ENCODE measurements at places on chromosomes 4 and X.

DNA sequence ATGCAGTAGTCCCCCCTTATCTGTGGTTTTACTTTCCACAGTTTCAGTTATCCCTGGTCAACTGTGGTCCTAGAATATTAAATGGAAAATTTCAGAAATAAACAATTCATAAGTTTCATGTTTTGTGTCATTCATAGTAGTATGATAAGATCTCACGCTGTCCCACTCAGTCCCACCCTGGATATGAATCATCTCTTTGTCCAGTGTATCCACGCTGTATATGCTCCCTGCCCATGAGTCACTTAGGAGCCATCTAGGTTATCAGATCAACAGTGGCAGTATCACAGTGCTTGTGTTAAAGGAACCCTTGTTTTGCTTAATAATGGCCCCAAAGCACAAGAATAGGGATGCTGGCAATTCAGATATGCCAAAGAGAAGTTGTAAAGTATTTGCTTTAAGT is 16.2 kb upstream of the SYTL4 start:
- DNase-seq = peak; percentile 23

DNA sequence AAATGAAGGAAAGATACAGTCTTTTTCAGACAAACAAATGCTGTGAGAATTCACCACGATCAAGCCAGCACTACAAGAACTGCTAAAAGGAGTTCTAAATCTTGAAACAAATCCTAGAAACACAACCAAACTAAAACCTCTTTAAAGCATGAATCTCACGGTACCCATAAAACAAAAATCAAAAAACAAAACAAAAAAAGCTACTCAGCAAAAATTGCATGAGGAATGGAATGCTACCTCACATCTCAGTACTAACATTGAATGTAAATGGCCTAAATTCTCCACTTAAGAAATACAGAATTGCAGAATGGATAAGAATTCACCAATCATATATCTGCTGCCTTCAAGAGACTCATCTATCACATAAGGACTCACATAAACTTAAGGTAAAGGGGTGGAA is 300.1 kb downstream of the NAF1 start:
- no peak for DNase-seq

GRCh38 chr4:142406917-142407501 is 439.1 kb downstream of the INPP4B start:
- DNase-seq = no peak

DNA sequence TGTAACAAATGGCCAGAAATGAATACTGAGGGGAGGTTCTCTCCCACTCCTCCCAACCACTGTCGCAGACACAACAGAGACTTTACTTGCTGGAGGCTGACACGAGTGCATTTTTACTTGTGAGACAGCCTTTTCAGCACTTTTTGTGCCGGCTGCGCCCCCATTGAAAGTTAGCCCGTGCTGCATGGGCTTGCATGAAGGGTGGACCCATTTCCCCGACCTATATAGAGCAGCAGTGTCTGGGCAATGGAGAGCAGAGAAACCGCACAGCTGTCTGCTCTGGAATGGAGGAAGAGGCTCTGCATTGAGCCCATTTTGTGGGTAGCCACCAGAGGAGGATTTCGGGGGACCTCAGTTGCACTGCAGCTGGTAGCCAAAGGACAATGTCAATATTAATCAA is 208.8 kb downstream of the UGT8 start:
- DNase-seq = no peak

GRCh38 chr4:168218645-168219044 is 99.9 kb downstream of the DDX60 start:
- peak; percentile 91 for DNase-seq

DNA sequence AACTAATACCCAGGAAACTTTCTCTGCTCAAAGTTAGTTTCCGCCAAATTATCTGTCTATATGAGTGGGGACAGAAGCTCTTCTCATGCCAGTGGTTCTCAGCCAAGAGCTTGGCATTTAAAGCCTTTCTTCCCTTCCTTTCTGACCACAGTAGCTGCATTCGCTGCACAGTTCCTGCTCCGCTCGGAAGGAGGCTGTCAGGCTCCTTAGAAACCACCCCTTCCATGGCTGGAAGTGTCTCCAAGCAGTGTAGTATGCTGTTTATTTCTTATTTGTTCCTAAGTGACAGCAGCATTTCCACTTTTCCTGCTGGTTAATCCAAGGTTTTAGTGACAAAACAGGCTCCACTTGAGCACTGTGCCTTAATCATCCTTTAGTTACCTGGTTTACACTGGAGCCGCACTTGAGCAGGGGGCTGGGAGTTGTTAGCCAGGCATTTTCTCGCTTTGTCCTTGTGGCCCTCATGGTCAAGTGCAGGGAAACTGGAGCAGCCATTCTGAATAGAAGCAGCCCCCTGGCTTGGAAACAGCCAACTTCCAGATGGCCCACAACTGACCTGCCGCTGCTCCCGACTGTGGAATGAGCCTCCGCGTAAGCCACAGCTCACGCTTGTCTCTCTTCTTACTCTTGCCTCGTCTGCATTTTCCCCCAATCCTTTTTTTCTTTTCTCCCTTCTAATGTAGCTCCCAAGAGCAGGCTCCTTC is 739.4 kb upstream of the TENM3 start:
- no peak for DNase-seq

DNA sequence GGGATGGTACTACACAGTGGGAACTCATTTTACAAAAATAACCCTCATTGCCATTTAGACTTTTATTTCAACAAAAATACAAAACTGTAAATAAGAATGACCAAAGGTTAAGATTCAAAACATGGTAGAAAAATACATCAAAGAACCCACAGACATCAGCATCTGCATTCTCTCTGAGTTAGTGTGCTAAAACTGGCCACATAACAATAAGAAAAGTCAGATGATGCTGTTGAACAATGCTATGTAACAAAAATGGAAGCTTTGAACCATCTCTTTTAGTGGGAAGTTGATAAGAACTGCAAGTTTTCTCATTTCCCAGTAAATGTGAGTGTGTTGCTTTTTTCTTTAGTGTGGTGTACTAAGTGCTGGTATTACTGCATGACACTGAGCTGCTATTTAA is 888.4 kb upstream of the EPHA5 start:
- no peak for DNase-seq

DNA sequence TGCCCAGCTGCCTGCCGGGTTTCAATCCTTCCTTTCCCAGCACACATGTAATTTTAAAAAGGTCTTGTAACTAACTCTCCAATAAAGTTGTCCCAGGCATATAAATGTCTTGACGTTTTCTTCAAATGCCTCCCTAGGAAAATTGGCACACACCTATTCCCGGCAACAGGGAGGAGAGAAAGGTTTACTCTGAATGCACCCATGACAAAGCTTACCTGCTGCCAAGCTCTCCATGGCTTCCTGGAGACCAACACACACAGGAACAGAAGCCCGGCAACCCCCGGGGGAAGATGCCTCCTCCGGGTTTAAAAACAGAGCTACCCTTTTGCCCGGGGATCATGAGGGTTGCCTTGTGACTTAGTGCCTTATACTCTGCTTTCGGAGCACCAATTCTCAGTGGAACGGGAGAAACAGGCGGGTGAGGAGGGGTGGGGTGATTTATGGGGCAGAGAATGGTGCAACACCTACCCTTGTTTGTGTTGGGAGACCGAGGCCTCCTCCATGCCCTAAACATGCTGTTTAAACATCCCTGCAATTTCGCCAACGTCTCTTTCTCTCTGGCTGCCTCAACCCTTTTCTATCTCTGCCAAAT is 4.8 kb upstream of the GYG2 start:
- DNase-seq = no peak

DNA sequence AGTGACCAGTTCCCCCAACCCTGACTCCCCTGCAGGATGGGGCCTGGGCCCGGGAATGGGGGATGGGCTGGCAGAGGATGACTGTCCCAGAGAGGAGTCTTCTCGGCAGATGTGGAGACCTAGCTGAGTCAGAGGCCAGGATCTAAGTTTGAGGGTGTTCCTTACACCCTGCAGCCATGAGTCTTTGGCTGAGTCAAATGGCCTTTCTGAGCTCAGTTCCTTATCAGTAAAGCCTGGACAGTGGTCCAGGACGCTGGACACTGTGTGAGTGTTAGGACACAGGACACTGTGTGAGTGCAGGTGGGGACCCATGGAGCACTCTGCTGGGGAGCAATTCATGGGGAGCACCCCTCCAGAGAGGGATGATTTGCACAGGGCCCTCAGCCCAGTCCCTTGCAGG is 5.0 kb downstream of the IL9R start:
- DNase-seq = no peak

- no peak for DNase-seq
Observed at GRCh38 chr4:58359590-58359989, 1249.4 kb upstream of the IGFBP7 start.

DNA sequence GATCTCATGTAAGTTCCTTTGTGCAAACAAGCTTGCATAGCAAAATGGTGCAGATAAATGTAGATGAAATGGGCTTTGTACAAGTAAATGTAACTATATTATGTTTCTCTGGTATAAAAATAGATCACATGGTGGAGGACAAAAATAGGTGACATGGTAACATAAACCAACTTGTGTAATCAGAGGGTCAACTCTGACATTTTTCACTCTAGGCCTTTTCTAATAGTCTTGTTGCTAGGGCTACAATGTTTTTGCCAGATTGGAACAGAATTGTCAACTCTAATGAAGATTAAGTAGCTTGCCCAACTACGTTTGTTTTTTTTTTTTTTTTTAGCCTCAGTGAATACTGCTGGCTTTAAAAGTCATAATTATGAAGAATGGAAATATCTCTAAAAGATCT is 11.5 kb downstream of the MAD2L1 start:
- no peak for DNase-seq

DNA sequence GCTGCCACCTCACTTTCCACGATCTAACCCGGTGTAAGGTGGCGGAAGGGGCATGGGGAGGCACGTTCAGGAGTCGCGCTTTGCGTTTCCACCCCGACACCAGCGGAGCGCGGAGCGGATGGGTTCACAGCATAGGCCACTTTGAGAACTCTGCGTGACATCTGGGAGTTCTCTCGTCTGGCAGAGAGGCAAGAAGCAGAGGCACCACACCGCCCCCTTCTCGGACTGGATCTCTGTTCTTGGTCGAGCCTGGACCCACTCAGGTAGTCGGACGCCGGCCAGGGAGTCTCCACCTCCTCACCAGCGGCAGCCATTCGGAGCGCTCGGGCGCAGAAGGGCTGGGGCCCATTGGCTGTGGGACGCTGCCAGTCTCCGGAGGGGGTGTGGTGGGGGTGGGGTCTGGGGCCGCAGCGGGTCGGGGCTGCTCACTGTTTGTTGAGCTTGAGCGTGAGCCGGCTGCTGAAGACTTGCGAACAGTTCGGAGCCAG is at the start of gene DACH2:
TSS of gene DACH2 (plus strand) at position 428 of the 488 bp plus-strand sequence.
- peak; percentile 79 for DNase-seq

DNA sequence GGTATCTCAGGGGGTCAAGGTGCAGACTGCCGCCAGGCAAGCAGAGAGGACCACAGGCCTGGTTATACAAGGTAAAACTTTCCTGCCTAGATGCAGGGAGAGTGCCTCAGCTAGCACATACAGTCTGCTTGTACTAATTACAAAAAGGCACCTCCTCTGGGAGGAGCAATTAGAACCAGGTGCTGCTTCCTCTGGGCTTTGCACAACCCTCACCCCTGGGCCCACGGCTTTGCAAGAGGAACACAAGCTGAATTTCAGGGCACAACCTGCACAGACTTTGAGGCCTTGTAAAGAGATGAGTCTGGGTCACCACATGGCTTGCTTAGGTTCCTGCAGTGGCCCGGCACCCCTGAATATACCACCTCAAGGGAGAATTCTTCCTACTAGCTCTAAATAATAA is 9.2 kb upstream of the CITED1 start:
- DNase-seq = no peak

DNA sequence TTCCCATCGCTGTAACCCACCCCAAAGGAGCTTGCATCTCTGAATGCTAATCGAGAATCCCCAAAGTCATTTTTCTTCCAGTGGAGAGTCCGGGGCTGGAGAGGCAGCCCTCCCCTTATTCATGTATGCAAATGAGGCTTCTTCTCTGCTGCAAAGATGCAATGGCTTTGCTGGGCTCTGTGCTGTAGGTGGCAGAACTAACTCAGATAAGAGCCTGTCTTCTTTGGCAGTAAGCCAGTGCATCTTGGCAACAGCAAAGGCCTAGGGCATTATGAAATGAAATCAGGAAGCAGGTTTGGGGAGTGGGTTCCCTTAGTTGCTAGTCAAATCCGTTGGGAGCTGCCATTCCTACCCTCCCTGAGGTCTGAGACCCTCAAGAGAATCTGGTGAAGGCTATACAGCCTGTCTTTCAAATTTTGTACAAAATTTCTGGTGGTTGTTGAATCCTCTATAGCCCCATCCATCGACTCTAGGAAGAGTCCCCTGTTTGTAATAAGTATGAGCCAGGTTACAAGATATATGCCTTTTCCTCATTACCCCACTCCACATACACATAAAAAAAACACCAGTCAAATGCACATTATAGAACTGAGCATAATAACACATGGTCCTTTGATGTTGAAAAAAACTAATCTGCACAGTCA is 290.6 kb upstream of the TAPT1 start:
- peak; percentile 86 for DNase-seq

- no peak for DNase-seq
Observed at GRCh38 chr4:184415071-184415470, 59.3 kb downstream of the IRF2 start.

GRCh38 chr4:24537025-24537424 is 47.3 kb downstream of the DHX15 start:
- no peak for DNase-seq

GRCh38 chr4:145481164-145481941 is at the start of gene SMAD1:
Gene SMAD1 (plus strand): TSS chr4:145481853. CDS start chr4:145514614, 32,761 bp downstream.
- peak; percentile 87 for DNase-seq

GRCh38 chrX:149398027-149398426 is 107.1 kb downstream of the IDS start:
- no peak for DNase-seq

DNA sequence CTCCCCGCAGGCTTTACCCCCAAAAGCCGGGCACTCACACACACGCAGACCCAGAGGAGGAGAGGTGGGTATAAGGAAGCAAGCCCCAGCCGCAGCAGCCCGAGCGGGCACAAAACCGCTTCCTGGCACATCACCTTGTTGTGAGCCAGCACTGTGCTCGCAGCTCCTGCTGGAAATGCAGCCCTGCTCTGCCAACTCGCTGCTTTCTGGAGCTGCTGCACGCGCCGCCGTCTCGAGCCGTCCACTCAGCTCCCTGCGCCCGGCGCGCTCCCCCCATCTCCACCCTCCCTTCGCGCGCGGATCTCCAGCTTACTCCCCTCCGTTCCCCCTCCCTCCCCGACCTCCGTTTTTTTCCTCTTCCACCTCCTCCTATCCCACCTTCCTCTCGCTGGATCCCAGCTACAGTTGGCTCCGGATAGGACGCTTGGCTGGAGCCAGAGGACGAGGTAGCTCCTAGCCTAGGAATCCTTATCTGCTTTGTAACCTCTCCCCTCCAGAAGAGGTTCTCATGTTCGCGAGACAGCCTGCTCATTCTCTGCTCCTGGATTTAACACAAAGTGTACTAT is at the start of gene SPOCK3:
TSS of gene SPOCK3 (minus strand) at position 179 of the 566 bp plus-strand sequence.
- peak; percentile 31 for DNase-seq

DNA sequence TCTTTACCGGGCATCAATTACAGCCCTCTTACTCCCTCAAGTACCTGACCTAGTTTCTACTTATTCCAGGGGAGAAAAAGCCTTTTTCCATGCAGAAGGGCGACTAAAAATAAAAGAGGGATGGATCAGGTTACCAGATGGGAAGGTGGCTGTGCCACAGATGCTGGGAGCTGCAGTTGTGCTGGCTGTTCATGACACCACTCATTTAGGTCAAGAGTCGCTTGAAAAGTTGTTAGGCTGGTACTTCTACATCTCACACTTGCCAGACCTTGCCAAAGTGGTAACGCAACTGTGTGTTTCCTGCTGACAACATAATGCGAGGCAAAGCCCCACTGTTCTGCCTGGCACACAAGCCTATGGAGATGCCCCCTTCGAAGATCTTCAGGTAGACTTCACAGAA is 148.4 kb upstream of the FGF16 start:
- no peak for DNase-seq
